ENCODE measurements at places on chromosomes 6 and 20.
A peak's percentile ranks its signal among the peaks of the same experiment; 100 is the strongest.

DNA sequence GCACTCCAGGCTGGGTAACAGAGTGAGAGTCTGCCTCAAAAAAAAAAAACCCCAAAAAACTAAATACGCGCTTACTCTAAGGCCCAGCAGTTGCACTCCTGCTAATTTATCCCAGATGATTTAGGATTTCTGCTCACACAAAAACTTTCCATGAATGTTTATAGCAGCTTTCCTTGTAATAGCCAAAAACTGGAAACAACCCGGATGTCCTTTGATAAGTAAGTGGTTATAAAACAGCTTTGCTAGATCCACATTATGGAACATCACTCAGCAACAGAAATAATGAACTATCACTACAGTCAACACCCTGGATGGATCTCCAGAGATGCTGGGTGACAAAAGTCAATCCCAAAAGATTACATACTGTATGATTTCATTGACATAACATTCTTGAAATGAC lies 220.4 kb upstream of the JARID2 start:
- no peak for DNase-seq

DNA sequence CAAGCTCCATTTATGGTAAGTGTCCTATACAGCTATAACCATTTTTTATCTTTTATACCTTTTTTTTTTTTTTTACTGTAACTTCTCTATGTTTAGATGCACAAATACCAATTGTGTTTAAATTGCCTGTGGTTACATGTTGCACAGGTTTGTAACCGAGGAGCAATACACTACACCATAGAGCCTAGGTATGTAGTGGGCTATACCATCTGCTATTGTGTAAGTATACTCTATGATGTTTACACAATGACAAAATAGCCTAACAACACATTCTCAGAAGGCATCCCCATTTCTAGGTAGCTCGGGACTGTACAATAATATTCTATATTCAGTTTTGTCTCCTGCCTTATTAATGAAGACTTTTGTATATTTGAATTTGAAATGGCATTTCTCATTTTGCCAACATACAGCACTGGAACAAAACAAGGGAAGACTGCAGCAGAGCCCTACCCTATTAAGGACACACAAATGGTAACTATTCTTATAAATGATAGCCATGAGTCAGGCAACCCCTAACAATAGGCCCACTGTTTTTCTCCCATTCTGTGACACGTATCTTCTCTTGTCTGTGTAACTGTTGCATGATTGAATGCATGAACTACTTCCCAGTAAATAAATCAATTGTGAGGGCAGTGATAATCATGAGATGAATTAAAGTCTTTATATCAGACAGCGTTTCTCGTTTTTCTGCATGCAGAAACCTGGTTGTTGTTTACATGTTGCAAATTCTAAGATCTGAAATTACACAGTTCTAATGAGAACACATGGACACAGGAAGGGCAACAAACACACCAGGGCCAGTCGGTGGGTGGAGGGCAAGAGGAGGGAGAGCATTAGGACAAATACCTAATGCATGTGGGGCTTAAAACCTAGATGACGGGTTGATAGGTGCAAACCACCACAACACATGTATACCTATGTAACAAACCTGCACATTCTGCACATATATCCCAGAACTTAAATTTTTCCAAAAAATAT lies 173.9 kb downstream of the EPM2A start:
- no peak for DNase-seq

- no peak for DNase-seq
Measured at GRCh38 chr6:28757429-28758045, 166.2 kb downstream of the TRIM27 start.

GRCh38 chr6:32868257-32868788 lies 14.3 kb downstream of the PSMB9 start:
- peak; percentile 74 for DNase-seq

- DNase-seq = peak; percentile 17
Measured at GRCh38 chr6:136967876-136968752, 46.0 kb downstream of the SLC35D3 start.

DNA sequence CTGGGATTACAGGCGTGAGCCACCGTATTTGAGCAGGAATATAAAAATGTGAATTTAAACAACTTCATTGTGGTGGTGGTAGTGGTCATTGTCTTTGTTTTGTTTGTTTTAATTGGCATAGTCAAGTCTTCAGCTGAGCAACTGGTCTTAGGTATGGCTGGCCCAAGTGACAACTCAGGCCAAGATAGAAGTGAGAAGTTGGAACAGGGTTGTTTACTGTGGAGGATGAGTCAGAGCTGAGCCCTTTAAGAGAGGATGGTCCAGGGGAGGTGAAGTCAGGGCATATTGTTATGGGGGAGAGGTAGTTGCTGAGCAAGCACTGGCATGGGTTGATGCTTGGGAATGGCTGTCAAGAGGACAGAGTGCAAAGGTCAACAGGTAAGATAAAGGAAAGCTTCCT lies 308.2 kb downstream of the FARS2 start:
- no peak for DNase-seq

DNA sequence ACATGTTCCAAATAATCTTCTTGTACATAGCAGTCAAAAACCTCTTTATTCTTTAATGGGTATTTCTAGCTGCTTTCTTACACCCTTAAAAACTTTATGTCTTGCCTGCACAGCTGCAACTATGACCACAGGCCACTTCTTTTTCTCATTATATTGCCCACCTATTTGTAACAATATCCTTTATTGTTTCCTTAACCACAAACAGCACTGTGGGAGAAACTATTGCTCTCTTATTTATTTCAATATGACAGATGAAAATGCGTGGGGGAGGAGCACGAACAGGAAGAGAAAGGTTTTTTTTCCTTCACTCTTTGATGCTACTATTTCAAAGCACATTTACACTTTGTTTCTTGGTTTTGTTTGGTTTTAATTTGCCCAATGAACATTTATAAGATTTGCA lies 253.5 kb downstream of the GJA1 start:
- no peak for DNase-seq

DNA sequence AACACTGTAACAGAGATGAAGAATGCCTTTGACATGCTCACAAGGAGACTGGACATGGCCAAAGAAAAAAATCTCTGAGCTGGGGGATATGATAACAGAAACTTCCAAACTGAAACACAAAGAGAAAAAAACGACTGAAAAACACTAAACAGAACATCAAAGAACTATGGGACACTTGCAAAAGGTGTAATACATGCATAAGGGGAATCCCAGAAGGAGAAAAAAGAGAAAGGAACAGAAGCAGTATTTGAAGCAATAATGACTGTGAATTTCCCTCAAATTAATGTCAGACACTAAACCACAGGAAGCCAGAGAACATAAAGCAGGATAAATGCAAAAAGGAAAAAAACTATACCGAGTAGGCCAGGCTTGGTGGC lies 117.4 kb upstream of the ARID1B start:
- no peak for DNase-seq

- no peak for DNase-seq
Measured at GRCh38 chr20:51418137-51418529, 124.4 kb downstream of the NFATC2 start.

- no peak for DNase-seq
Measured at GRCh38 chr6:159679091-159680077, 13.7 kb downstream of the SOD2 start.

- DNase-seq = no peak
Measured at GRCh38 chr6:165618241-165618640, 44.8 kb downstream of the PDE10A start.

DNA sequence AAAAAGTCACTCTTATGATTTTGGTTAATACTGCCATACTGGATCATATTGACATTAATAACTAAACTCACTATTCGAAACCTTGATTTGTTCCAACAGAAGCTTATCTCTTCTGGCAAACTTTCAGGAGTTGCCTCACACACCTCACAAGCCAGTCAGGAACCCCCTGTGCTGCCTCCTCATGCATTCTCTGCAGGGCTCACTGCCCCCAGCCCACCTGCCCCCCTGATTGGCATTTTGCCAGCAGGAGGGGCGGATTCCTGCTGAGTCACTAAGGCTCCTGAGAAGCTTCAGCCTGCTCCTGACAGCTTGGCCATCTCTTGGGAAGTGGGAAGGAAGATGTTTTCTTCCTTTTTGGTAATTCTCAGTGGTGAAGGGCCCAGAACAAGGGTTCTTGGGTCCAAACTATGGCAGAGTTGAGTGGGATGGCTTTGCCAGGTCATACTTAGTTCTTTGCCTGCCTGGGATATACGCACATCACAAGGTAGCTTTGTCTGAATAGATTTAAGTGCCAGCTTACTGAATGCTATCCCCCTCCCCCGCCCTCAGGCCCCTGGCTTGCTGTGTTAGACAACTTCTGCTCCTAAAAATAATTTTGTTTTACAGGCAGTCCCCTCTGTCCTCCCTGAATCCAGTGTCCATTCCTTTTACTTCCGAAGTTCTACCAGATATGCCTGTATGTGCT lies 31.4 kb downstream of the SLC35F1 start:
- DNase-seq = no peak

DNA sequence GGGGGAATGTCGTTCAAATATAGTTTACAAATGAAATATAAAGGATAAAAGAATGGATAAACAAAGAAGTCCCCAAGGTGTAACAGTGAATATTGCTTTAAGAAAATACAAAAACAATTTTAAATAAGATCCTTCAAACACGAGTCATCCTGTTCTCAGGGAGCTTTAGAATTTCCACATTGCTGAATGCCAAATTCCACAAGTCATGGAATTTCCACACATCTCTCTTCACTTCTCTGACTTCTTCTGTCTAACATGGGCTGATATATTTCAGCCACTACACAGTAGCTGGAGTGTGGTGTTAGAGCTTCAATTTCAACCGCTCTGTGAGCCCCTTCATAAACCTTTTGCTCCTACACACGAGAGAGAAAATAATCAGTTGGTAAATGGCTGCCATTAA lies 28.0 kb downstream of the IL22RA2 start:
- DNase-seq = no peak

GRCh38 chr6:37103169-37104039 lies 66.5 kb upstream of the PIM1 start:
- DNase-seq = no peak

DNA sequence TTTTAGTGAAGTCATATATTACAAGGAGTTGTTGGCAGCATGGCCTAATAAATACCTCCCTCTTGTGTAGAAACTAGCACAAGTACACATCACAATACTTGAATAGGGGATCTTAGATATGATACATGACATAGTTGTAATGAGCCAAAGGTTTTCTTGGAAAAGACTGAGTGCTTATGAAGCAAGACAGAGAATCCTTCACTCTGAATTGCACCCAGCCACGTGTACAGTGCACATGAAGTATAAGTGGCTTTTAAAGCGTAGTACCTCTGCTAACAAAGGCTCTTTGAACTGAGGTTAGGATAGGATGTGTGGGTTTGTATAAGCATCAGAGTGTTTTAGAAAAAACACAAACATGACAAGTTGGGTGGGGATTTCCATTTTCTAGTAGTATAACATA lies 145.5 kb upstream of the STMND1 start:
- no peak for DNase-seq

DNA sequence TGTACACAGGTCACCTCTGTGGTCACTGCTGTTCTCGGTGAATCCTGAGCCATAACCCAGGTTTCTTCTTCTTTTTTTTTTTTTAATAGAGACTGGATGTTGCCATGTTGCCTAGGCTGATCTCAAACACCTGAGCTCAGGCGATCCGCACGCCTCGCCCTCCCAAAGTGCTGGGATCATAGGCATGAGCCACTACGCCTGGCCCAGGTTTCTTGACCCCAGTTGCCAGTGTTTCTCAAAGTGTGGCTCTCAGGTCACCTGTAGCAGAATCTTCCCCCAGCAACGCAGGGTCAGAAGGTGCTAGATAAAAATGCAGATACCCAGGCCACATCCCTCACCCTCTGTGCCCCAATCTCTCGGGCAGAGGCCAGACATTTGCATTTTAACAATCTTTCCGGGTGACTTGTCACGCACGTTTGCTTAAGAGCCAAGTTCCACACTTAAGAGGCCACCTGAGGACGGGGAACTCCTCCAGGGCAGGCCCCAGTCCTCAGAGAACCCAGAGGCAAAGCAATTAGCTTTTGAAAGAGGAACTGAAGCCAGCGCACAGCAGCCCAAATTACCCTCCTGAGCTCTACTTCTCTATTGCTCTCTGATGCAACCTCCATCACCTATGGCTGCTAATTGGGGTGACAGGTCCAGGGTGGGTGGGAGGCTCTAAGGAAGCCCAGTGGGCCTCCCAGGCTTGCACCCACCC lies 81.8 kb downstream of the NFATC2 start:
- no peak for DNase-seq

DNA sequence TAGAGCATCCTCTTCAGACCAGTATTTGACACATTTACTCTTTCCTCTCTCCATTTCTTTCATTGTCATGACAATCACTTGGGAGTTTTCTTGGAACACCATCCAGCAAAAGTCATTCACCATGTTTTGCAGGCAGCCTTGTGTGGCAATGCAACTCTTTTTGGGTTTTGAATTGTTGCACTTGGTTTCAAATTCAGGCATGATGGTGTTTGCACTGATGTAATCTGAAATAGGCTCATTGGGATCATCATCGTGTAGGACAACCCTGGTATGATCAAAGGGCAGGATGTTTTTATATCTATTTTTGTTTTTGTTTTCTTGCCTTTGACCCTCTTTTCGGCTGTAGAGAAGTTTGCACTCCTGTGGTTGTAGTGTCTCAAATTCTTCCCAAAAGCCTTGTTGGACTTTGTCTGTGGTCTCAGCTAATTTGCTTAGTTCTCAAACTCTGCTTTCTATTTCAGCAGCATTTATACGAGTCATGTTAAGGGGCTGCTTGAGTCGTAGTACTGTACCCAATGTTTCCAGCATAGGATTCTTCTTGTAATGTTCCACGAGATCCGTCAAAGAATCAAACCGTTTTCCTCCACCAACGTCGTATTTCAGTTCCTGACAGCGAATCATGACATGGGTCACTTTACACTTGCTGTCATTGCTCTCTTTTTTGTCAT lies 160.8 kb upstream of the TNFAIP3 start:
- no peak for DNase-seq

GRCh38 chr6:508614-509013 lies 117.1 kb downstream of the IRF4 start:
- no peak for DNase-seq

DNA sequence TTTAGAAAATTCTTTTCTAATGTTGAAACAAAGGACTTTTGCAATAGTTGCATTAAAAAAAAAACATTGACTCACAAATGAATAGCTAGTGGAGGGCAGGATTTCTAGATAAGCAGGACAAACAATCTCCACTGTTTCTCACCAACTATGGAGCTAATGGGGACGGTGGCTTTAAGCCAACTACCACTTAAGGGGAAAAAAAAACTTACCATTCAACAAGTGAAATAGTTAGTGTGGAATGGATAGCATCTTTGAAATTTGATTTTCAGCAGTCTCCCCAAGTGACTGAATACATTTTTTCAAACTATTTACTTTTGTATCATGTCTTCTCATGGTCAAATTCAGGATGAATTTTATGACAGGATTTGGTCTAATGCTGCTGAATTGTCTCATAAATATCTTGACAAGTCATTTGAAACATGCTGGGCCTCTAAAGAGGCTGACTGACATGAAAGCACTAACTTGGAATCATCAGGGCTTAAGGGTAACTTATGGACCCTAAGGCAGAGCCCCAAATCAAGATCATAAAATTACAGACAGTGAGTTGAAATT lies 100.5 kb downstream of the EYA4 start:
- DNase-seq = no peak

GRCh38 chr20:18307301-18307700 lies 19.0 kb downstream of the ZNF133 start:
- DNase-seq = no peak
